Activated T-cell treated with anti-CD3 and anti-CD28 coated beads, Interleukin-2, amount 50 U/mL, for 72 hours (primary cell): ENCODE measurements at places on chromosomes 13 and 19.

GRCh38 chr13:98915981-98916380 lies 61.9 kb downstream of the DOCK9 start:
- DNase-seq, result no peak

DNA sequence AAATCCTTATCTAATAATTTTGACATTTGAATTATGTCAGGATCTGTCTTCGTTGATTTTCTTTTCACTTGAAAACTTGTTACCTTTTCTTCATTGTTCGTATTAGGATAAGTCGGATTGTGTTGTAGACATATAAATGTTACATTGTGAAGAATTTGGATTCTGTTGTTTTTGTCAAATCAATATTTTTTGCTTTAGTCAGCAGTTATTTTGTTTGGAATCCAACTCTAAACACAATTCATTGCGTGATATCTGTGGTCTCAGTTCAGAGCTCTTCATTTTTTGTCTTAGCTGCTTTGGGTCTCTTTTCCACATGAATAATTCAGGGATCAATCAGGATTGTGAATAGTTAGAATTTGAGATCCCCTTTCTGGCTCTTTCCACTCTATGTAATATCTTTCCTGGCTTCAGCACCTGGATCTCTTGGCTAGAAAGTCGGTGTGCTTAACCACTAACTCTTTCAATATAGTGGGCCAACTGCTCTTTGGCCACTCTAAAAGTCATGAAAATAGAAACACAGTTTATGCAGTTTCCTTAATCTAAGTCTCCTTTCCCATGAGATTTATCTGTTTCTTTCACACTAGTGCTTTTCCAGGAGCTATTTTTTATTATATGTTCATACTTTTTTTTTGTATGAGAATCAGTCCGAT lies 2494.2 kb upstream of the PCDH20 start:
- no peak for DNase-seq

DNA sequence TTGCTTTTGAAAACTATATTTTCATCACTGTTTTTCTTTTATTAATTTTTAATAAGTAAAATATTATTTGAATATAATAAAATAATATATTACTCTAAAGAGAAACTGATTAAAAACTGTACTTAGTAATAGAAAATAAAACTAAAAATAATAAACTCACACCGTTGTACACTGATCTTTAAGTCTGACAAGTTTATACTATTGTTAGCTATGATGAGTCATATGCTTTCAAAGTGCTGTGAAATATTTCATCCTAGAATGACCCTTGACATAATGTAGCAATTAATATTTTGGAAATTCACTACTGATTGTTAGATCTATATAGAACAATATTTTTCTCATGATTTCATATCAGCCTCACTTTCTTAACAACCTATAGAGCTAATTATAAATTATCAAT lies 1040.6 kb upstream of the SPRY2 start:
- DNase-seq, result no peak

- peak; percentile 13 for DNase-seq
Measured at GRCh38 chr13:71867131-71867814, at the start of gene DACH1. Gene DACH1, minus strand, starts transcription at chr13:71867204.

GRCh38 chr19:7926021-7926726 lies at the start of gene CTXN1:
Gene CTXN1, minus strand, starts transcription at chr19:7926135. Its CDS starts 597 bp downstream, at chr19:7925538.
- peak; percentile 85 for DNase-seq

DNA sequence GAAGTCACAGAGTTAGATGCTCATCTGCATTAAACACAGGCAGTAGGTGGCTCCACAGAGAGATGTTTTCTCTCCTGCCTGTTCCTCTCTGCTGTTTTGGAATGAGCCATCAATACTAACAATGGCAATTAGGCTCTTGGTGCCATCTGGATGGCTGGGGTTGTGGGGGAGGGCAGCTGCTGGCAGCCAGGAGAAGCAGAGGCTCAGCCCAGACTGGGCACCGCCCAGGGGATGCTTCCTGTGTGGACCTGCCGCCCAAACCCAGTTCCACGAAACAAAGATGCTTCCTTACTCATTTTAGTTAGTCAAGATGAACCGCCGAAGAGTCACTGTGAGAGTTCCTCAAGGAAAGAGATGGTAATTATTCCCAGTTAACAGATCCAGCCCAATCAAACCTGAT lies 50.8 kb upstream of the PCDH8 start:
- DNase-seq, result no peak

DNA sequence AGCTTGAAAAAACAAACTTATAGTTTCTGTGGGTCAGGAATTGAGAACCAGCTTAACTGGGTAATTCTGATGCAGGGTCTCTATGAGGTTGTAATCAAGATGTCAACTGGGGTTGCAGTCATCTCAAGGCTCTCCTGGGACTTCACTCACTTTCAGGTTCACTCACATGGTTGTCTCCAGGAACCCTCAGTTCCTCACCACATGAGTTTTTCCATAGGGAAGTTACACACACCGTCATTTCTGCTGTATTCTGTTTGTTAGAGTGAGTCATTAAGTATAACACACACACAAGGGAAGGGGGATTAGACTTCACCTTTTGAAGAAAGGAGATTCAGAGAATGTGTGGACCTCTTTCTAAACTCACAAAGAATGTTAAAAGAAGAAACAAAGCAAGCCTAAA lies 34.9 kb upstream of the MLNR start:
- no peak for DNase-seq

GRCh38 chr13:46210362-46211083 lies 1.2 kb upstream of the LRRC63 start:
- DNase-seq, result no peak

- no peak for DNase-seq
Measured at GRCh38 chr19:13252569-13253335, 102.5 kb downstream of the IER2 start.

- peak; percentile 59 for DNase-seq
Measured at GRCh38 chr13:106570299-106570852, 2.4 kb upstream of the ARGLU1 start.

- DNase-seq, result no peak
Measured at GRCh38 chr13:59346999-59347723, 816.6 kb downstream of the DIAPH3 start.

DNA sequence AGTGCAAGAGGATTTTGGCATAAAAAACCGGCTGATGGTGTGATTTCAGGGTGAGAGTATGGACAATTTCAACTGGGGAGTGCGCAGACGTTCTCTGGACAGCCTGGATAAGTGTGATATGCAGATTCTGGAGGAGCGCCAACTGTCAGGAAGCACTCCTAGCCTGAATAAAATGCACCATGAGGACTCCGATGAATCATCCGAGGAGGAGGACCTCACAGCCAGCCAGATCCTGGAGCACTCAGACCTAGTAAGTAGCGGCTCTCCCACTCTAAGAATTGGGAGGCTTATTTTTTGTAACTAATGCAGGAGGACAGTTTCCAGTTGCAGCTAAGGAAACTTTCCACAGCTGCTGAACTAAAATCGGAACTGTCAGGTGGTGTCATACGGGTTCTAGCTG lies 53.6 kb downstream of the ZAR1L start:
- DNase-seq, result no peak

DNA sequence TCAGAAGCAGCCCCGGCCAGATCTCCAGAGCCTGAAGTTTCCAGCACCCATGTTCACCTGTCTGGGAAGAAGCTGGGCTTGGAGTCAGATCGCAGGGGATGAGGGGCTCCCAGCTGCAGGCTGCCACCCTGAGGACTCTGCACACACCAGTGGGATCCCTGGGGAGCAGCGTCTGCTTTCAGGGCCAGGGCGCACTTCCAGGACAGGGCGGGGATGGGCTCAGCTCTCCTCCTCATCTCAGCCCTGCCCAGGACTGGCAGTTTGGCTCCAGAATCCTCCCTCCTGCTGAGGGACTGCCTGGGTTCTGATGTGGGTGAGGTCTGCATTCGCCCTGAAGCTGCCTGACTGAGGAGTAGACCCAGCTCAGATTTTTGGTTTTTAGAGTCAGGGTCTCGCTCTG lies 3.5 kb downstream of the SLC7A9 start:
- no peak for DNase-seq

GRCh38 chr13:84038001-84038400 lies 155.7 kb upstream of the SLITRK1 start:
- DNase-seq, result no peak

DNA sequence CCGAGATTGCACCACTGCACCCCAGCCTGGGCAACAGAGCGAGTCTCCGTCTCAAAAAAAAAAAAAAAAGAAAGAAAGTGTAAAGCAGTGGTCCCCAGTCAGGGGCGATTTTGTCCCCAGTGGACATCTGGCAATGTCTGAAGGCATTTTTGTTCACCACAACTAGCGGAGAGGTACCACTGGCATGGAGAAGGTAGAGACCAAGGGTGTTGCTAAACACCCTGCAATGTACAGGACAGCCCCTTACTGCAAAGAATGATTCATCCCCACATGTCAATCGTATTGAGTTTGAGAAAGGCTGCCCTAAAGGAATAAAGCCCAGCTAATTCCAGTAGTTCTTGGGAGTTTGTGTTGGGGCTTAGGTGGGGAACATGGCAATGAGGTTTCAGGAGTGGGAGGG lies 38.7 kb downstream of the CYP4F2 start:
- no peak for DNase-seq

DNA sequence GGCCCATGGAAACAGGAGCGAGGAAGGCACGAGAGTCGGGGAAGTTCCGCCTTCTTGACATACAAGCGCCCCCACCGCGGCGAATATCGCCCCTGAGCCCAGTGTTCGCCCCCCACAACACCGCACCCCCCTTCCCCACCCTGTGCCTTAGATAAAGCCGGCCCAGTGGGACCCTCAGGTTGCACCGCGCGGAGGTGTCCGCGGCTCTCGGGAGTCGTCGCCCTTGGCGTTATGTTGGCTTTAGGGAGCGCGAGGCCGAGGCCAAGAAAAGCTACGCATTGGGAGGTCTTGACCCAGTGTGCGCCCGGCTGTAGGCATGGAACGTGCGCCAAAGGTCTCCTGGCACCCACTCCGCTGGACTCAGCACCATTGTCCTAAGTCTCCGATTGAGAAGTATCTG lies 603 bp upstream of the ZNF132 start:
- no peak for DNase-seq

- no peak for DNase-seq
Measured at GRCh38 chr13:94435604-94436226, 43.8 kb downstream of the DCT start.

GRCh38 chr19:18915639-18916038 lies 3.5 kb downstream of the COPE start:
- DNase-seq, result peak; percentile 41

DNA sequence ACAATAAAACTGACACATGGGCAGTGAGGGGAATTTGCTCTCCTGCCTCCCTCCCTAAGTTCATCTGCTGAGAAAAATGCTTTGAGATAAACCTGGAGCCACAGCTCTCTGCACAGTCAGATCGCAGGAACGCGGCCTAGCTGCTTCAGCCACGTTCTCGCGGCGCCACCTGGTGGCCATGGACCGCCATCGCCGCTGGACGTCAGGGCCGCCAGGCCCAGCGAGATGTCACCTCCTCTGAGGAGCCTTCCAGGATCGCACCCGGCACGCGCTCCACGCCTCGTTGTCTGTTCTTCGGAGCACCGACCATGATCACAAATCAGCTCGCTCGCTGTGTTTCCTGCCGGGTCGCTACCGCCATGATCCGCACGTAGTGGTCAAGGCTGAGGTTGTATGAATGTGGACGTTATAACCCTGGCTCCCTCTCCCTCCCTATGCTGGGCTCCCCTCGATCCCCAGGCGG lies 20.6 kb upstream of the USP29 start:
- peak; percentile 79 for DNase-seq

DNA sequence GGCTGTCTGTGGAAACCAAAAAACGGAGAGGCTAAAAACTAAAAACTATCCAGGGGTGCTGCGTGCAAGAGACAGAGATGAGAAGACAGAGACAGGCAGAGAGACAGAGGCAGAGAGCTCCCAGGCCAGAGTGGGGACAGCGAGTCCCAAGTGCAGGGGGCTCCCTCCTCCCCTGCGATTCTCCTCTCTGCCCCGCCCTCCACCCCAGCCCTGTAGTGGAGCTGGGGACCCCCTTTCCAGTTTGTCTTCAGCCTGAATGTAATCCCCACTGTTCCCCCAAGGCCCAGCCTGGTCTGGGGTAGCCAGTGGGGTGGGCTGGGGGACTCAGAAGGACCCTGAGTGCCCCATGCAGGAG lies 2.0 kb downstream of the NFIC start:
- no peak for DNase-seq

- no peak for DNase-seq
Measured at GRCh38 chr13:25067064-25067463, 28.9 kb upstream of the PABPC3 start.

GRCh38 chr19:43643326-43643725 lies 3.7 kb upstream of the CADM4 start:
- DNase-seq, result no peak

GRCh38 chr13:23025864-23026608 lies 154.7 kb upstream of the SGCG start:
- DNase-seq, result no peak

DNA sequence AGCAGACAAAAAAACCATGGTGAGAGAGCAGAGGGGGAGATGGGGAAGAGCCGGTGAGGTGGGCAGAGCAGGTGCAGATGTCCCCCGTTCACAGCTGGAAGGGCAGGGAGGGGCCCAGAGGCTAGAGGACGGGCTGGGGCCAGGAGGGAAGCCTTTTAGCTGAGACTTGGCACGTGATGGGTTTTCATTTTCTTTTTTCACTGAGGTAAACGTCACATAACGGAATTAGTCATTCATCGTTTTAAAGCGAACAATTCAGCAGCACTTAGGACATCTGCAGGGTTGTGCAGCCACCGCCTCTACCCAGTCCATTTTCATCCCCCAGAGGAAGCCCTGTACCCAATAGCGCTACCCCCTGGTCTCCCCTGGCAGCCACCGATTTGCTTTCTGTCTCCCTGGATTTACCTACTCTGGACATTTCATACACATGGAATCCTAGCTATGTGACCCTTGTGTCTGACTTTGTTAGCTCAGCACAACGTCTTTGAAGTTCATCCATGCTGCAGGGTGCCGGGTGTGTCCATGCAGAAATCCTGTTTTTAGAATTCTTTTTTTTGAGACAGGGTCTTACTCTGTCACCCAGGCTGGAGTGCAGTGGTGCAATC lies 16.0 kb upstream of the EMC10 start:
- DNase-seq, result peak; percentile 42

GRCh38 chr19:35592226-35592625 lies 6.3 kb downstream of the PMIS2 start:
- DNase-seq, result no peak

- no peak for DNase-seq
Measured at GRCh38 chr13:104355041-104355670, 1288.9 kb upstream of the SLC10A2 start.

- no peak for DNase-seq
Measured at GRCh38 chr13:69956349-69956748, 151.3 kb upstream of the ATXN8OS start.

DNA sequence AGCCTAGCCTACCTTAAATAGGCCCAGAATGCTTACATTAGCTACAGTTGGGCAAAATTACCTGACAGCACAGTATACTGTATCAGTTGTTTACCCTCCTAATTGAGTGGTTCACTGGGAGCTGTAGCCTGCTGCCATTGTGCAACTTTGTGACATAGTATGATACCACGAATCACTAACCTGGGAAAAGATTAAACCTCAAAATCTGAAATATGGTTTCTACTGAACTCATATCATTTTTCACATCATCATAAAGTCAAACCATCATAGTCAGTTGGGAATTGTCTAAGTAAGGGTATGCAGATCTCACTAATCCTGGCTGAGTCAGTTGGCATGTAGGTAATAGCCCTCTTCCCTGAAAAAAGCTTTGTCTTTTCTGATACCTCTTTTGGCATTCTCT lies 9.2 kb downstream of the PAN3 start:
- peak; percentile 12 for DNase-seq

GRCh38 chr13:100976993-100977392 lies 302.4 kb upstream of the TMTC4 start:
- DNase-seq, result no peak

- DNase-seq, result no peak
Measured at GRCh38 chr13:79631051-79631659, 150.2 kb downstream of the NDFIP2 start.
